Fibroblast of skin of right biceps (primary cell): ENCODE measurements at places on chromosomes 12 and 14.

DNA sequence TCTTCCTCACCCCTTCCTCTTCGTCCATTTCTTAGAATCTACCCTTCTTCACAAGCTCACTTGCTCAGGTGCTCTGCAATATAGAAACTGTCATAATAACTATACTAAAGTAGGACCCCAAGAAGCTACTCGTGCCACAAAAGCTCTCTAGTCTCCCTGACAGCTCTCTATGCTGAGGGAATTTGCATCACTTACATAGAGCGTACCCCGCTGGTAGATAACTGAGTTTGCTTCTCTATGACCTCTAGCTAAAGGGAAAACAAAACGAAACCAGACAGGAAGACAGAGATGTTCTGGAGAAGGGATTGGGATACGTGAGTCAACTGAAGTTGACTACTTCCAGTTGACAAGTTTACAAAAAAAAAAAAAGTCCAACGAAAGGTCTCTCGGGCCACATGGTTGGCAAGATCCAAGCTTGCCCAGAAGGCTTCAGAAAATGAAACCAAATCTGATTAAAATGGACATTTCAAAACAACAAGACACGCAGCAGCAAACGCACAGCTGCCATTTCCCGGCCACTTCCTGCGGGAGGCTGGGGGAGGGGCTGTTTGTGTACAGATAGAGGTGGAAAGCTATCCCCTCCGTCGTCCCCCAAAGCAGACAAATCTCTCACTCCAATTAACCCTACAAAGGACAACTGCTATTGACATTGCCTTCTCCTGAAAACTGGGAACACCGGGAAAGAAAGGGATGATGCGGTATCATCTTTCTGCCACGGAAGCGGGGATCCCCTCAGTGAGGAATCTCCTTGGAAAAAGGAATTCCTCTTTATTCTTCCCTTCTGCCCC is 1.3 kb downstream of the BAZ2A start:
- DNase-seq, result peak; percentile 41

- DNase-seq, result no peak
Observed at GRCh38 chr12:53505086-53505485, 2.2 kb downstream of the NPFF start.

DNA sequence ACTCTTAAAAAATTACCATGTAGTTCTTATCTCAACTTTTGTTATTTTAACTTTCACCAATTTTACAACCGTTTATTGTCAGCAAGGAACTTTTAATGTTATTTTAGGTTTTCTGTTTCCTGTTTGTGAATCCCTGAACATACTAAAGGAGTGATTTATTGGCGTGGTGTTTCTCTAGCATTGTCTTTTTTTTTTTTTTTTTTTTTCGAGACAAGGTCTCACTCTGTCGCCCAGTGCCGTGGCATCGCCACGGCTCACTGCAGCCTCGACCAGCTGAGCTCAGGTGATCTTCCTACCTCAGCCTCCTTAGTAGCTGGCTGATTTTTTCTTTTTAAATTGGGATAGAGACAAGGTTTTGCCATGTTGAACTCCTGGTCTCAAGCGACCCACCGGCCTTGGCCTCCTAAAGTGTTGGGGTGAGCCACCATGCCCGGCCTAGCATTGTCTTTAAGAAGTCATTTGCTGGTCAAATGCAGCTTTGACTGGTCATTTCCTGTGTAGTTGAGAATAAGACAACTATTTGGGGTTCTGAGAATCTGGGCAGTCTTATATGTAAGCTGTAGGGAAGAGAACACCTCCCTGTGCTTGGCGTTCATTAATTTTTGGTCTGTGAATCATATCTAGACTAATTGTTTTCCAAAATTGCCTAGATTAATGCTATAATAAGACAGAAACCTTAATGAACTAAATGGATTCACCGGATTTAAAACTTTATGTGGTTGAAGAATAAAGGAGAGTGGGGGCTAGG is 2.1 kb downstream of the WASHC4 start:
- DNase-seq, result peak; percentile 47

DNA sequence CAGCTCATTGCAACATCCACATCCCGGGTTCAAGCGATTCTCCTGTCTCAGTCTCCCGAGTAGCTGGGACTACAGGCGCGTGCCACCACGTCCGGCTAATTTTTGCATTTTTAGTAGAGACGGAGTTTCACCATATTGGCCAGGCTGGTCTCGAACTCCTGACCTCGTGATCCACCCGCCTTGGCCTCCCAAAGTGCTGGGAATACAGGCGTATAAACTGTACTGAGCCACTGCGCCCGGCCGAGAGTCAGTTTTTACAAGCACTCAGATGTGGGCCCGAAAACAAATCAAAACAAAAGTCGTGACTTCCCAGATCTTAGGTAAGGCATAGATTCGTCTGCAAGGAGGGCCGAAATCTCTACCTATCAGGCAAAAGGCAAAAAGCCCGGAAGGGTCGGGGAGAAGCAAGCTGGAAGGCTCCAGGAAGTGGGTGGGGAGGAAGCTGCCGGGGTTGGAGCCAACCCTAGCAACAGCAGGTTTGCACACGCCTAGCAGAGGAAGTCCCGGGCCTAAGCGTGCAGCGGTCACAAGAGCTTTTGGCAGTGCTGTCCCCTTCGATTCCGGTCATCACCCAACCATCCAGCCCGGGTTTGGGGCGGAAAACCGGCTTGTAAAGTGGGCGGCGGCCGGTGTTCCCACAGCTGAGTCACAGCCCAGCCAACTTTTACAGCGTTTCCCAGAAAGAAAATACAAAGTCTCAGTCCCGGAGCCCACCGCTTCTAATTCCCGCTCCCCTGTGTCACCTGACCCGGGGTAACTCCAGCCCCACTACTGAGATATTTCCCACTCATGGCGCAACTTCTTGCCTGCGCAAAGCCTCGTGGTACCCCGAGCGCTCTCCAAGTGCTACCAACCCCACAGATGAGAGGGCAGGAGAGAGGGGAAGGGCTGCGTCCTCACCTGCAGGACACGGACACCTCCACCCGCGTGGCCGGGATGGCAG is 583 bp downstream of the CPNE8 start:
- DNase-seq, result peak; percentile 40

- no peak for DNase-seq
Observed at GRCh38 chr12:104649921-104650320, 193.2 kb downstream of the CHST11 start.

- DNase-seq, result peak; percentile 76
Observed at GRCh38 chr14:52954346-52955214, 3.7 kb upstream of the FERMT2 start.

- peak; percentile 33 for DNase-seq
Observed at GRCh38 chr12:116592731-116593130, 33.5 kb downstream of the MAP1LC3B2 start.

- DNase-seq, result peak; percentile 97
Observed at GRCh38 chr12:105523164-105524057, 192.9 kb downstream of the C12orf75 start.

- DNase-seq, result peak; percentile 50
Observed at GRCh38 chr12:86117711-86118110, 138.5 kb downstream of the MGAT4C start.

- DNase-seq, result peak; percentile 1
Observed at GRCh38 chr12:45483571-45483970, 245.9 kb upstream of the ARID2 start.

GRCh38 chr14:61526405-61527312 is 168.7 kb upstream of the HIF1A start:
- DNase-seq, result no peak

GRCh38 chr14:68791902-68792677 is 777 bp downstream of the ZFP36L1 start:
- DNase-seq, result no peak

DNA sequence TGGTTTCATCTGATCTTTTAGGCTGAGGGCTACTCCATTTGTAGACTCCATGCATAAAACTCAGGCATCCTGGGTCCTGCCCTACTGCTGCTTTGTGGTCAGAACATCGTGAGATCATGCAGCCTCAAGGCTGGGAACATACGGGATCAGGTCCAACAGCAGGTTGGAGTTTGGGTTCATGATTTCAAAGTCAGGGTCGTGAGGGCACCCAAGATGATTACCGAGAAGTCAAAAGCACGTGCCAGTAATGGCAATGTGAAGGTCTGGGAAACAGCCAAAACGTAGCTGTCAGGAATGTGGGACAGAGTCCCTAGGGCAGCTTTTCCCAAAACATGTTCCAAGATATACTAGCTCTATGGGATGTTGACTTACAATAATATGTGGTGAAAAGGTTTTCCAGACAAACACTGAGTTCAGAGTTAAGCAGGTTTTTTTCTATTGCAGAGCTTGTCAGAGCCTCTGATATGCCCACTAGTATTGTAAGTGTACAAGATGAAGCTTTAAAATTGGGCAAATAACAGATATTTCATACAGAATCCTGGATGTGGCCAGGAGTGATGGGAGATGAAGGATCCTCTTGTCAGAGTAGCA is 130.3 kb upstream of the DNM1L start:
- peak; percentile 53 for DNase-seq

DNA sequence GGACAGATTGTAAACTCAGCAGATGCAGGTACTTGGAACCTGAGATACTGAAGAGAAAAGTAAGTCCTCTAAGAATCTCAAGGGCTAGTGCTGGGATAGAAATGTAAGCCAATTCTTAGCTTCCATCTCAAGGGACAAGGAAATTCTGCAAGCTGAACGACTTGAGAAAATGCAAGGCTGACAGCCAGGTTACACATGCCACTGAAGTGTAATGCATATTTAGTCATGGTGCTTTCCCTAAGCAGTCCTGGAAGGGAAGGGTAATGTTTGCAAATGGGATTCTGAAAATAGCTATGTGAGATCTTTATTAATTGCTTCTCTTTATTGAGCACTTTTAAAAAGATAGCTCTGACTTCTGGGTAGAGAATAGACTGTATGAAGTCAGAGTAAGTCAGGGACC is 402.7 kb upstream of the SEL1L start:
- no peak for DNase-seq

- DNase-seq, result no peak
Observed at GRCh38 chr12:122116707-122117535, 38.4 kb downstream of the MLXIP start.

- no peak for DNase-seq
Observed at GRCh38 chr14:100567009-100567876, 20.0 kb downstream of the BEGAIN start.

DNA sequence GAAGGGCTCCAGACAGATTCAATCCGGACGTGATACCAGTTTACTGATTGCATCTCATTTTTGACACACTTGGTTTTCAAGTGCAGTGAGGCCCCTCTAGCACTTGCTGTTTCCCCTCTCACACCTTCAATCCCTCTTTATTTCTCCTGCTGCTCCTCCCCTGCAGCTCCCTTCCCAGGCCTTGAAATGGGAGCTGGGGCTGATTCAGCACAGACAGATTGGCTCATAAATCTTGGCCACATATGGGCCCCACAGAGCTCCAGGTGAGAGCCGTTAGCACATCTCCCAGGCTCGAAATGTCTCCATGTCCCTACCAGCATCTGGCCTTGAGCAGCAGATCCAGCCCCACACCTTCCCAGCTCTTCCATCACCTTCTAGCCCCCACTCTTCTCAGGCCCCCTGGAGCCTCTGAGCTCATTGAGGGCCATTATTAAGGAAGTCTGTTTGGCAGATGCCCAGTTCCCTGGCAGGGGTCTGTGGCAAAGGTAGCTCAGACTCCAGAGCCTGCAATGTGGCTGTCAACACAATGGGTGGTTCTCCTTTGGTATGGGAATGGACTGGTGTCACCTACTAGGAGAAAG is 220.3 kb upstream of the FKBP4 start:
- no peak for DNase-seq

DNA sequence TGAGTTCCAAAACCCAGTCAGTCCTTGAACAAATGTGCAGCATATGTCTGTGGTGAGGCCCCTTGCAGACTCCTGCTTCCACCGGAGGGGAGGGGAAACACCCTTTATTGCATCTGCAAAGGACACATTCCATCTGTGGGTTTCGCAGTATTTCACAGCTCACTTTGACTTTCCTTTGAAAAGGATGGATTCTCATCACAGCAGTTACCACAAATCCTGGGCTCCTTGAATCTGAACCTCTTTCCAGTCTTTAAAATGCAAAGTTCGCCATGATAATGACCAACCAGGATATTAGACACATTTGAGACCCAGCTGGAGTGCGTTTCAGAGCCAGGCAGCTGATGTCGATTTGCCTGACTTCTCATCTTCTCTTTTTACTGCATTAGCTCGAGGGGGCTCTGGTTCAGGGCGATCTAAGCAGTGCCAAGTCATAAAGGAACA is 242.4 kb downstream of the SLC15A4 start:
- no peak for DNase-seq

- DNase-seq, result no peak
Observed at GRCh38 chr14:104080376-104081260, 4.9 kb upstream of the ASPG start.

- no peak for DNase-seq
Observed at GRCh38 chr12:89618113-89618862, 90.3 kb downstream of the ATP2B1 start.

DNA sequence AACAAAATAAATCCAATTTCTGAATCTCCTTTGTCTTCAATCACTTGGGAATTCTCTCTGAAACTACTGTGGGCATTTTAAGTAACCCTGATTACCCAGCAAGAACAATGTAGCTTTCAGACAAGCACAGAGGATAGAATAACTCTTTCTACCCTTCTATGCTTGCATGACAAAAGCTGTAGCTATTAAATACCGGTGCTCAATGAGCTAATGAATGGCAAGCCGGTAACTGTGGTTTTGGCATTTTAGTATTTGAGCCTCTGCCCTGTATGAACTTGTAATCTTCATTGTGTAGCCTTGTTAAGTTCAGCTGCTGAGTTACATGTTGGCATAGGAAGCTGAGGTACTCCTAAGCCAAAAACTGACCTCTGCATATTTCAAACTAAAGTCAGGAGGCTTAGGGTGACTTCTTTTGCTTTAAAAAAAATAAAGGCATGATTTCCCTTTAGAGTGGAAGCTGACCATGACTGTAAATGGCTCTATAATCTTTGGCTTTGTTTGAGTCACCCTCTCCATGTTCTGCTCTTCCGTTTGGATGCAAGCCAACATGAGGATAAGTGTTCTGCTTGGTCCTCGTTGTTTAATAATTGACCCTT is 171.0 kb upstream of the HIF1A start:
- DNase-seq, result peak; percentile 64

DNA sequence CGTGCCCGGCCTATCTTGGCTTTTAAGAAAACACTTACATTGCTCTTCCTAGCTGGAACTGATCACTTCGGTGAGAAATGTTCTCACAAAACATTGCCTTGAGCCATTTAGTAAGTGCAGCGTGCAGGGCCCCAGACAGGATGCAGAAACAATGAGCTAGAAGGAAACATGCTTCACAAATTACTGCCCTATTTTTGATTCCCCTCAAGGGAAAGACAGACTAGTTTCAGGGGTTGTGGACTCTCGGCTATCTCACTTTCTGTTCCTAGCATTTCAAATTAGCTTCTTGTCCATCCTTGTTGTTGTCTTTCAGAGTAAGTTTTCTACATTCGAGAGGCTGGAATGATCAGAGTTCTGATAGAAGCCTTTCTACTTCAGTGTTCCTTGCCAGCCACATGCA is 21.6 kb downstream of the TGFB3 start:
- no peak for DNase-seq
